ENCODE measurements at places on chromosomes 2 and 18.

DNA sequence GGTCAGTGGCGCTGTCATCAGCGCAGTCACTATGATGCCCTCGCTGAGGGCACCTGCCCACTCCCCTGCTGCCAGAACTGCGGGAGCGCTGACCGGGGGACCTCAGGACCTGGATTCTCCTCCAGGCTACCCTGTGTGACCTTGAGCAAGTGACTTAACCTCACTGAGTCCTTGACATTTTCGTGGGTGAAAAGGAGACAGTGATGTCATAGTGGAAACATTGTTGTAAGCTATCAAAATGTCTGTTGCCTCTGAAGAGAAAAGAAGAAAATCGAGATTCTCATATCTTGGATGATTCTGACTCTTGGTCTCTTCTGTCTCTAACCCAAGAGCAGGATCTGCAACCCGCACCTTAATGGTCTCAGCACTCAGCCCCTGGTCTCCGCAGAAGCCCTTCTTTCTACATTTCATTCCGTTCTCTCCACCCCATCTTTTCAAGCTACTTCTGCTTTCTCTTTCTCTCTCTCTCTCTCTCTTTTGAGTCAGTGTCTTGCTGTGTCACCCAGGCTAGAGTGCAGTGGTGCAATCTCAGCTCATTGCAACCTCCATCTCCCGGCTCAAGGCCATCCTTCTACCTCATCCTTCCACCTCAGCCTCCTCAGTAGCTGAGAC is 978 bp upstream of the TUBA4A start:
- DNase-seq: peak; percentile 51

DNA sequence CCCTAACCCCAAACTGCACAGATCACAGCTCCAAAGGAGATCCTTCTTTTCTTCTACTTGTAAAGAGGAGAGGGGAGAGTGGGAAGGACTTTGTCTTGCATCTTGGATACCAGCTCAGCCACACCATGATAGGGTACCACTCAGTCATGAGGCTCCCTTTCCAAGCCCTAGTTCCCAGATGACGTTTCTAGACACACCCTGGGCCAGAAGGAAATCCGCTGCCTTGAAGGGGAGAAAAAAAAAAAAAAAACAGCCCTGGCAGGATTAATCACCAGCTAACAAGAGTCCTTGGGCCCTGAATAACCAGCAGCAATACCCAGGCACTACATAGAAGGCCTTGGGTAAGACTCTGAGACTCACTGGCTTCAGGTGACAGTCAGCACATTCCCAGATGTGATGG is 36.9 kb downstream of the ST8SIA3 start:
- no peak for DNase-seq

GRCh38 chr18:12657684-12658425 is at the start of gene SPIRE1:
Gene SPIRE1, minus strand, starts transcription at chr18:12658107. Its CDS starts 241 bp downstream, at chr18:12657866.
- DNase-seq: peak; percentile 95

GRCh38 chr2:97857553-97857952 is 138.2 kb downstream of the TMEM131 start:
- DNase-seq: no peak

- no peak for DNase-seq
Measured at GRCh38 chr2:142897807-142898206, 20.3 kb downstream of the KYNU start.

DNA sequence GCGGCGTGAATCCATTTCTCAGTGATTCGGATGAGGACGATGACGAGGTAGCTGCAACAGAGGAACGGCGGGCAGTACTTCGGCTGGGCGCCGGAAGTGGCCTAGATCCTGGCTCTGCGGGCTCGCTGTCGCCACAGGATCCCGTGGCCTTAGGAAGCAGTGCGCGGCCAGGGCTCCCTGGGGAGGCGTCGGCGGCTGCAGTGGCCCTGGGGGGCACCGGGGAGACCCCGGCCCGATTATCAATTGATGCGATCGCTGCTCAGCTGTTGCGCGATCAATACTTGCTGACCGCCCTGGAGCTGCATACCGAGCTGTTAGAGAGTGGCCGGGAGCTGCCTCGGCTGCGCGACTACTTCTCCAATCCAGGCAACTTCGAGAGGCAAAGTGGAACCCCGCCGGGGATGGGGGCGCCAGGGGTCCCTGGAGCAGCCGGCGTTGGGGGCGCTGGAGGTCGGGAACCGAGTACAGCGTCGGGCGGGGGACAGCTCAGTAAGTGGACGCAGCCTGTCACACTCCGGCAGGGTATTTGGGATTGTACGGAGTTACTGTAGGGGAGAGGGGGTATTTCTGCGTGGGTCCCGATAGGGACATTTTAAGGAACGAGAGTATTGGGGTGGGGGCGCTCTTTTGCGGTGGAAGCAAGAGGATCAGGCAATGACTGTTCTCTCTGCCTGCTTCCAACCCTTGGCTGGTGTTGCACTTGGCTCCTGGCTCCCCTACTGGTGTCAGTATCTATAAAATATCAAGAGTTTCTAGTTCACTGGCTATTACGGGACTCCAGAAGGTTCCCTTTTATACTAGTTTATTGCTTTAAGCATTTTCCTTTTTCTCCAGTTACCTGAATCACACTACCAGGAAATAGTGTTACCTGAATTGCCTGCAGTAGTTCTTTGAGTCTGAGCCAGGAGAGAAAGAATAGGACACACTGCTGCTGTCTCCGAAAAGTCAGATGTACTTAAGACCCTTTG is 772 bp downstream of the RELCH start:
- no peak for DNase-seq

DNA sequence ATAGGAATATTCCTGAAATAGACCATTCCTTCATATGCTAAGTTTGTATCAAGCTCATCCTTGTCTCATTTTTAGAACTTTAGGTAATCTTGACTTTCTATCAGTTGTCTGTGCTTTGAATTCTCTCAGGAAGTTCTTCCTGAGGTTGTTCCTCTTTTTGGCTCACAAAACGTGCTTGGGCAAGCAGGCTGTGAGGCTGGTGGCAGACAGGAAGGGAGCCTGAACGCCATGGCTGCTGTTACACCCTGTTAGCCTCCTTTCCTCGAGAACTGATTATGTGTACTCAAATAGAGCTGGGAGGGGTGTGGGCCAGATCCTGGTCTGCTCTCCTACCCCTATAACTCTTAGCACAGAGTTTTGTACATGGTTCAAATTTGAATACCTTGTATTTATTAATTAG is 136.4 kb upstream of the CELF4 start:
- no peak for DNase-seq

DNA sequence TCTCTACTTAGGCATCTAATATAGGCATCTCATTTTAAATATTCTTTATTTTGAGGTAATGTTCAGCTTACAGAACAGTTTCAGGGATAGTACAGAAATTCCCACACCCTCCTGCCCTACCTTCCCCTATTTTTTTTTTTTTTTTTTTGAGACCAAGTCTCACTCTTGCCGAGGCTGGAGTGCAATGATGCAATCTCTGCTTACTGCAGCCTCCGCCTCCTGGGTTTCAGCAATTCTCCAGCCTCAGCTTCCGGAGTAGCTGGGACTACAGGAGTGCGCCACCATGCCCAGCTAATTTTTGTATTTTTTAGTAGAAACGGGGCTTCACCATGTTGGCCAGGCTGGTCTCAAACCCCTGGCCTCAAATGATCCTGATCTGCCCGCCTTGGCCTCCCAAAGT is 97.6 kb downstream of the EPB41L5 start:
- peak; percentile 83 for DNase-seq

All from upper lobe of left lung (tissue), 6 donors.